ENCODE measurements at places on chromosomes 5 and 9.

DNA sequence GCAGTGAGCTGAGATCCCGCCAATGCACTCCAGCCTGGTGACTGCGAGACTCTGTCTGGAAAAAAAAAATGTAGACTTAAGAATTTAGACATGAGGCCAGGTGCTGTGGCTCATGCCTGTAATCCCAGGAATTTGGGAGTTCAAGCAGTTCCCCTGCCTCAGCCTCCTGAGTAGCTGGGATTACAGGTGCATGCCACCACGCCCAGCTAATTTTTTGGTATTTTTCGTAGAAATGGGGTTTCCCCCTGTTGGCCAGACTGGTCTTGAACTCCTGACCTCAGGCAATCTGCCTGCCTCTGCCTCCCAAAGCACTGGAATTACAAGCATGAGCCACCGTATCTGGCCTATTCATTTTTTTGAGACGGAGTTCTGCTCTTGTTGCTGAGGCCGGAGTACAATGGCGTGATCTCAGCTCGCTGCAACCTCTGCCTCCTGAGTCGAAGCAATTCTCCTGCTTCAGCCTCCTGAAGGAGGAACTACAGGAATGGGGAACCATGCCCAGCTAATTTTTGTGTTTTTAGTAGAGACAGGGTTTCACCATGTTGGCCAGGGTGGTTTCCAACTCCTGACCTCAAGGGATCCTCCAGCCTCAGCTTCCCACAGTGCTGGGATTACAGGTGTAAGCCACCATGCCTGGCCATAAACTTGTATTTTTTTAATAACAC is 14.0 kb downstream of the DDX46 start:
- DNase-seq = no peak

DNA sequence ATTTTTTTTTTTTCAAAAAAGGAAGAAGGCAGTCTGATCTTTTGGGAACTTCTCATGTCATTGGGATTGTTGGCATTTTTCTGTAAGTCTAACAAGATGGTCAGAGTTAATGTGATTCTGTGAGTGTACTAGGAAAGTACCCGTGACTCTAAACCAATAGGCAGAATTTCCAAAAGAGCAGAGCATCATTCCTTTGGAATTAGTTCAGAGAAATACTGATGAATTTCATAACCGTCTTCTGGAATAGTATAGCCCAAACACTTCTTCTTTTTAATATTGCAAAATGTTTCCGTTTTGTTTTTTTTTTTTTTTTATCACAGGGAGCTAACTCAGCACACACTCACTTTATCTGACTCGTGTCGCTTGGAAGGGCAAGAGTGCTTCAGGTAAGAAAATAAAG is 407.4 kb downstream of the DTWD2 start:
- no peak for DNase-seq

GRCh38 chr5:178177569-178177968 is 9.6 kb downstream of the GMCL2 start:
- no peak for DNase-seq

DNA sequence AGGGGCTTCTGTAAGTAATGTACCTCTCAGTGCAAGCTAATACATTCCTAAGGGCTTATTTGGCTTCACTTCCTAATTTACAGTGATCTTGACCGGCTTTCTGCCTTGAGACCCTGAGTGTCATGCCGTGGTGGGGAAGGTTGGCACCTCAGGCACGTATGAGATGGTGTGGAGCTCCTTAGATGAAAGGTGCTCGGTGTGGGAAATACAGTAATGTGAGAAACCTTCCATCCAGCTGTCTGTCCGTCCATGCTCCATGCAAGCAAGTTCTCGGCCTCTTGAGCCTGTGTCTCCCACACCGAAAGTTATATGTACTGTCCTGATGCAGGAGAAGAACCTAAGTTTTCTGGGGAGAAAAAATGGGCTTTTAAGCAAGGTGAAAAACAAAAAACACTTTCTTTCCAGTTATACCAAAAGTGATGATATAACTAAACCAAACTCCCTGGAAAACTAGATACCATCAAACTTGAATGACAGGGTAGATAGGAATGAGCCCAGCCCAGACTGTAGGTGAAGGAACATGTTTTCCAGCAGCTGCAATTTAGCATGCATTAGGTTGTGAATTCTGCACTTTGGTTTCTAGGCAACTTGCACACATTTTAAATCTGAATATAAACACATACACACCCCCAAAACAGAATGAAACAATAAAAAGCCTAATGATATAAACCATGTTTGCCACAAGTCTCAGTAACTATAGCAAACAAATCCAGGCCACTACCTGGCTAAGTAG is 279.6 kb downstream of the FANCC start:
- no peak for DNase-seq

DNA sequence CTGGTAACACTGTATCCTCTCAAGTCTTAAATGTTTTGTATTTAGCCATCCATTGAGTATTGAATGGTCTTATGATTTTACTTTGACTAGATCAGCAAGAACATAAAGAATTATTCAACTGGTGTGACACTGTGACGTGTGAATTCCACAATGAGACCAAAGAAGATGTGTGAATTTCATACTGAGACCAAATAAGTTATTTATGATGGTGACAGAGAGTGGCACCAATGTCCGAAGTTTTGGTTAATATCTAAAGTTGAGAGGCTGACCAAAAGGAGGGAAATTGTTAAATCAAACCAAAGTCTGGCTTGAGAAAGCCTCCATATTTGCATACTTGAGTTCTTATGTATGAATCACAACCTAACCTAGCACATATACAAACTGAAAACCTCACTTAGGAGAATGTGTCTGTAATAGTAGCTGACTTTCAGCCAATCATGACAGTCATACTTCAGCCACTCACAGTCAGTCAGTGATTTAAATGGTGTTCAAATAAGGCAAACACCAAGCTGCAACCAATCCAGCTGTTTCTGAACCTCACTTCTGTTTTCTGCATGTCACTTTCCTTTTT is 31.5 kb upstream of the FAM170A start:
- no peak for DNase-seq

DNA sequence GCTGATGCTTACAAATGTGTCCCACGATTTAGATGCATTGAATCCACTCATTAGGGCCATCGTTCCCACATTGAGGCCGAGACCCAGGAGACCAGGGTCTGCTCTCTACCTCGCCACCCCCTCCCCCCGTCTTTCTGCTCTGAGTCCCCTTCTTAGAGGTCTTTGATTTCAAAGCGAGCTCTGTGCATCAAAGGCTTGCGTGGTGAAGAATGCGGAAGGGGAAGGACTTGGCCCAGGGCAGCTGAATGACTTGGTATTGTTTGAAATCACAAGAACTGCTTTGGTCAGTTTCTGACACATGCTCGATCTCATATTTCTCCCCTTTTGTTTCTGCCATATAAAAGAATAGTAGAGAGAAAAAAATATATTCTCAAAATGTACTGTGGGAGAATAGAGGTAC is 78.3 kb upstream of the IRX1 start:
- no peak for DNase-seq

DNA sequence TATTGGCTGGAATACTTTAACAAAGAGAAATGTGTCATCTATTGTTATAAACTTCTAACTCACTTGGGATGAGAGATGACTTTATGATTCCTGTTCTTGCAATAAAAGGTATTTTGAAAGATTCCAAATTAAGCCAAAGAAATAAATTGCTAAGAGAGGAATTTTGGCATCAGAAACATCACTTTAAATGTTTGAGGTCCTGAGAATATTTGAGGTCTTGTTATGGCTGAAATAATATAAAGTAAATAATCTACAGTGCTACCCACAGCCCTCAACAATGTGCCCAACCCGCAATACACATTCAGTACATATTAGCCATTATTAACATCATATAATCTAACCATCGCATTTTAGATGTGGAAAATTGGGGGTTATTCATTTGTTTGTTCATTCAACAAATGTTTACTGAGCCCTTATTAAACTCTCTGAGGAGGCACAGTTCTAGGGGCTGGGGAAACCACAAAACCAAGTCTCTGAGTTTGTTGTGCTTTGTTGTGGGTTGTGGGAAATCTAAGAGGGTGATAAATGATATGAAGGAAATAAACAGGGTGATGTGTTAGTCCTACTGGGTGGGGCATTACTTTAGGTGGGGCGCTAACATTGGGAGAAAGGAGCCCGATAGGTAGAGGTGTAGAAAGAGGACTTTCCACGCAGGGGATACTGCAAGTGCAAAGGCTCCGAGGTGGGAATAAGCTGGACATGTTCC is 135.2 kb upstream of the CLINT1 start:
- no peak for DNase-seq

DNA sequence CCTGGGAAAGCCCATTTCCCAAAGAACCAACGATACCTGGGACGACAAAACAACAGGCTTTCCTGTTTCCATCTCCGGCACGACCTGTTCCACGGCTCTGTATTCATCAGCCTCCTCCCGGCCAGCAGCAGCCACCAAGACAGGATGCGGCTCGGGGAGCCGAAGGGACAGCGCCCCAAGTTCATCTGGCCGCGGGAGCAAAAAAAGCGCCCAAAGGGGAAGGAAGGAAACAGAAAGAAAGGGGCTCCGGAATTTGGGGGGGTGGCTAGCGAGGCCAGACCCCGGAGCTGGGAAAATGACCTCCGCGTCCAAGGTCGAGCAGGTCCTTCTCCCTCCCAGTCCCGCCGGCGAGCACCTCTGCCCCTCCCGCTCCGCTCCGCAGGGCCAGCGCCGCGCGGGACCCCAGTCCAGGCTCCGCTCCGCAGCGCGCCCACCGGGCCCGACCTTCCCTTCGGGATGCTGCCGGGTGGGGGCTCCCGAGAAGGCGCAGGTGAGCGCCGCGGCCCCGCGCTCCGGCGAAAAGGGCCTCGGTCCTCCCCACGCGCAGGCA is 608 bp downstream of the ELOVL7 start:
- no peak for DNase-seq

- no peak for DNase-seq
These were observed 44.0 kb upstream of the ZNF608 start for GRCh38 chr5:124790301-124790894.

DNA sequence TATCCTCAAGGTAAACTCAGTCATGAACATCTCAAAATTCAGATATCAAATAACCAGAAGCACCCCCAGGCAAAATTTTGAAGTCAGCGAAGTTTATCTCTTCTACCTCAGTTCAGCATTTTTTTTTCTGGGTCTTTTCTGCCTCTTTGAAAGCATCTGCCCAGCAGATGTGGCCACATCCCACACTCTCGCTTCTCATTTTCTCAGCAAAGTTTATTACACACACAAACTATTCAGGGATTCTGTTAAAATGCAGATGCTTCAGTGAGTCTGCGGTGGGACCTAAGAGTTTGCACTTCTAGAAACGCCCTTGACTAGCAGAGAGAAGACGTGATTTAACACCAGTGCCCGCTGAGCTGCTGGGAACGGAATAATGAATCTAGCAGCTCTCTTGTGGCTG is 19.3 kb downstream of the RASEF start:
- no peak for DNase-seq

DNA sequence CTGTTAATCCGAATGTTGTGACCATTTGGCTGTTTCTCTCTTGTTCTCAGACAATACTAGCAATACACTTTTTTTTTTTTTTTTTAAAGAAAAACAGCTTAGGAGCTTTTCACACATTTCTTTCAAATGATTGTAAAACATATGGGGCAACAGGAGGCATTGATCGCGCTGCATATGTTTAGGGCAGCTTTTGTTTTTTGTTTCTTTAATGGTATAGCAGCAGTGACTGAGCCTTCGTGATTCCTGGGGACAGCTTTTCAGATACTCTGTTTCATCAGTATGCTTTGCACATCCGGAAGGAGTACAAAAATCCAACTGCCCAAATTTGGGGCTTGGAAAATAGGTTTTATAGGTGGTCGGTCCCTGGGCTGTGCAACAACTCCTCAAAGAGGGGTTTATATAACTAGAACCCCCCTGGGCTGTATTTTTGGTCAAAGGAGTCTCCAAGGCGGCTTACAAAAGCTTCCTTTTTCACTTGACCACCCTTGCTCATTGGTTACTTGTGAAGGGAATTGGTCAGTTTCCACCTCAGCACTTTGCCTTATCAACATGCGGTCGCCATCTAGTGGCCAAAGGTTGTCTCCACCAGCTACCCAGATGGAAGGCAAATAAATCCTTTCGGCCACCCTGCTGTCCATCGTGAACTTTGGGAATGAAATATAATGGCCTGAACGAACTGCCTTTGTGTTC is 91.8 kb downstream of the PDE6A start:
- DNase-seq = peak; percentile 7

DNA sequence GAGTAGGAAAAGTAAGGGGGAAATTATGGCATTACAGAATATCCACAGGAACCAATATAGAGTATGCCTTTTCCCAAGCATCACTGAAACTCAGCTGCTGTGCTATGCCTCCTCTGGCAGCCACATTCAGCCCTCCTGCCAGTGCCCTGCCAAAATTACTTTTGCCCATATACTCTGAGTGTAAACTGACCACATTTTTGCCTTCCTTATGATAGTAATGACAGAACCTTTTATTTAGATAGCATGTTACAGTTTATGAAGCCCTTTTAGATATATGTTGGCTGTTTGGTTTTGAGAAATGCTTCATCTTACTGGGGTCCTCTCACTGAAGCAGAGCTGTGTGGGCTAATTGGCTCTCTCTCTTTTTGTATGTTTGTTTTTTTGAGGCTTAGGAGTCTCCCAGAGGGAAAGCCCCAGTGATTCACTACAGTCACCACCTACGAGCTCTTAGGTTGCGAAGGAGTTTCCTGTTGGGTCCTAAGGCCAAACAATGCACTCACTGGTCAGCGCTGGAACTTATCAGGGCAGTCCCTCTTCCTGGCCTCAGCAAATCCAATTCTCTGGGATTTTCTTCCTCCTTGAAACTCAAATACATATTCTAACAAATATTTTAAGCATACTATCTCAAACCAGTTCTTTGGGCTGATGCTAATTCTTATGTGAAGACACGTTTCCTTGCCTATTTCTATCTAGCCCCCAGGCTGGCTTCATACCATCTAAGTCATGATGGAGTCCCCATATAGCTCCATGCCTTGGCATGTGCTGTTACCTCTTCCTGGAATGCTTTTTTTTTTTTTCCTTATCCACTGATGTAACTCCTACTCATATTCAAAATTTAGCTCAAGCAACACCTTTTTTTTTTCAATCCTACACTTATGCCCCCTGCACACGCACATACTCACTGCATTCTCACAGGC is 3.7 kb downstream of the PHF24 start:
- DNase-seq = no peak

- no peak for DNase-seq
These were observed 13.1 kb upstream of the IFNA5 start for GRCh38 chr9:21317956-21318923.

DNA sequence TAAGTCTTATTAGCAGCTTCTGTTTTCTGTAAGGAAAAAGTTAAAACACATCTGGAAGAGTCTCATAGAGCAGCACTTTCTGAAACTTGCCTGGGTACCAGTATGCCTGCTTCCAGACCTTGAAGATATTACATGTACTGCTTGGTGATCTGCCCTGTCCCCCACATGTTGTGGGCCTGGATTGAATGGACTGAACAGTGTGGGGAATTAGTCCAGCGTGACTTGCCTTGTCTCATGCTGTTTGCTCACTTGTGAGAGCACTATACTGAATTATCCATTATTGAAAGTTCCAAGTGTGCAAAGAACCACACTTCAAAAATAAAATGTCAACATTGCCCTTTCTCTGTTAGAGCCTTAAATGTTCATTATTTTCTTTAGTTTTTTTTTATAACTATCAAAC is 8.9 kb downstream of the CTNNA1 start:
- DNase-seq = no peak

- no peak for DNase-seq
These were observed 228.7 kb downstream of the DCP2 start for GRCh38 chr5:113205323-113205722.
